ENCODE measurements at places on chromosomes 5 and 9.

DNA sequence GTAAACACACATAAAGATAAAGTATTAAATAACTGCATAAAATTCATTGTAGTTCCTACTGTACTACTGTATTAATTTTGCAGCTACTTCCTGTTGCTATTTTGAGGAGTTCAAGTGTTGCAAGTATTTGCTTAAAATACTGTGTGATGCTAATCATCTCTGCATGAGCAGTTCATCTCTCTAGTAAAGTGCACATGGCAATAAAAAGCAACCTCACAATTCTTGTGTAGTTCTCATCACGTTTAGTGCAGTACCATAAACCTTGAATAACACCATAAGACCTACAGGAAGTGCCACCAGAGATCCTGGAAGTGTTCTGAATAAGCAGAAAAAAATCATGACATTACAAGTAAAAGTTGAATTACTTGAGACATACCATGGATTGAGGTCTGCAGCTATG, 34.6 kb downstream of the CPLANE1 start:
- no peak for DNase-seq

DNA sequence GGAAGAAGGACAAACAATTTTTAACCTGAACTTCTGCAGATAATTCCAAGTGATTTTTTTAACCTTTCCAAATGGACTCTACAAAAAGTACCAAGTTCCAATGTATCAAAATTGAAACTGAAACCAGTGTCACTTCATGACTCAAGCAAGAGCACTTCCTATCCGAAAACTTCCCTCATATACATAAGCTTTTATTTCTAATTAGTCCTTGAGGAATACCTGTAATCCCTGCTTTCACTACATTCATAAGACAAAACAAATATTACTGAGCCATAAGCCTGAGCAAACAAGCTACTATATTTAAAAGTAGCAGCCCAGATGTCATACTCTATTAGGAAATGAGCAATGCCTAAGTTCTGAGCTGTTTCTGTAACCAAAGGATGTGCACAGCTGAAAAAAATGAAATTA, 224.4 kb downstream of the EBF1 start:
- no peak for DNase-seq

- no peak for DNase-seq
Measured at GRCh38 chr5:140554454-140554853, 2.8 kb downstream of the SRA1 start.

DNA sequence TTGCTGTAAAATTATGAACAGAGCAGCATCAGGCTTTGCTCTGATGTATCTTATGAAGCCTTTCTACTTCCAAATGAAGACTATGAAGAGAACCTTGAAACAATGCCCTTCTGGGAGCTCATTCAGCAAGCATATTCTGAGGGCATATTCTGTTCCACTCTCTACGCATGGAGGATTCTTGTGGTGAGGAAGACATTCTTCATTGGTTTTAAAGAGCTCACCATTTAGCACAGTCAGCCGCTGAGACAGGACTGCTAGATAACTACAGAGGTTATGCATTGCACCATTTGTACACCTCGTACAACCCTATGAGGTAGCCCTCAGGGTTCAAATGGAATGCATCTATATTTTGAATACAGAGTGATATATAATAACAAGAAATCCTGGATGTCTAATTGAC, 61.0 kb downstream of the INVS start:
- DNase-seq, result no peak

DNA sequence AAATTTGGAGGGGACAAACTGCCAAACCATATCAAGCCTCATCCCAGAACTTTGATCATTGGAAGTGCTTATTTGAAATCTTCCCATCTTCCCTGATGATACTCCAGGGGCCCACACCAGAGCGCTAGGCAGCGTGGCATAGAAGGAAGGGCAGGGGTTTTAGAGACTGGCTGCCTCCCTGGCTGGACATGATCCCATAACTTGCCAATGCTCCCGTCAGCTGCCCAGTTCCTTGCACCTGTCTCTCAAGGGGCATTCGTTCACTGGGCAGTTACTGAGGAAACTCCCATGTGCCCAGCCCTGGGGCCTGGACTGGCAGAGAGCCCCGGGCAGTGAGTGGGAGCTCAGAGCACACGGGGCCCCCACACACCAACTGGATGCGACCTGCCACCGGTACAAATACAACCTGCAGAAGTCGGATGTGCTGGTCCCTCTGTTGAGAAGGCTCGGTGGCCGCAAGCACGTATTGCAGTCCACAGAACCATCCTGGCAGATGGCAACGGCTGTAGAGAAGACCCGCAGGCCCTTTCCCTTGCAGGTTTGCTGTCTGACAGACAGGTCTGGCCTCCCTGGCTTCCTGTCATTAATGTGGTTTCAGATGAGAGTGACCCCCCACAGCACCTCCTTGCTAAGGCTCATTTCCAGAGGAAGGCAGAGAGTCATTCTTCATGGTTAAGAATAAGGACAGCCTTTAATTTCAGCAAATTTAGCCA, 122.4 kb downstream of the MVB12B start:
- DNase-seq, result no peak

DNA sequence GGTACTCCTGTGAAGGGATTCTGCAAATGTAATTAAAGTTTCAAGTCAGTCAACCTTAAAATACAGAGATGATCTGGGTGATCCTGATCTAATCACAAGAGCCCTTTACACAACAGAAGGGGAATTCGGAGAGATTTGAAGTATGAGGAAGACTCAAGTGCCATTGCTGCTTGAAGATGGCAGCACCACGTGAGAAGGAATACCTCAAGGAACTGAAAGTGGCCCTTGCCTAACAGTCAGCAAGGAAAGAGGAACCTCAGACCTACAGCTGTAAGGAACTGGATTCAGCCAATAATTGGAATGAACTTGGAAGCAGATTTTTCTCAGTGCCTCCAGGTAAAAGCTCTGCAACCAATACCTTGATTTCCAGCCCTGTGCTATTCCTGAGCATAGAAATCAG, 87.4 kb downstream of the THBS4 start:
- DNase-seq, result no peak

- no peak for DNase-seq
Measured at GRCh38 chr5:133372293-133372937, 239.9 kb downstream of the FSTL4 start.

DNA sequence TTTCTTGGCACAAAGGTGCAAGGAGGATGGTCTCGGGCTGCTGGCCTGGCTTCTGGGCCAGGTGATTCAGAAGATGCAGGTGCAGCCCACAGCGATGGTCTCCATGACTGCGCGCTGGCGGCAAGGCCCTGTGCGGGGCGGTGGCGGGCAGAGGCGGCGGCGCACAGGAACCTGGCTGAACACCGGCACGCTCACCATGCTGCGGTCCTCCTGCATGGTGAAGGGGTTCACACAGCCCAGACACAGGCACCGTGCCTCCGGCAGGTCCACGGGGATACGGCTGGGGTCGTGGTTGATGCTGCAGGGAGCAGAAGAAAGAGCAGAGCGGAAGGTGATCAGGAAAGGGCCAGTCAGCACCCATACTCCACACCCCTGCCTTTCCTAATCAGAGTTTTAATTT, 4.8 kb downstream of the IL17B start:
- no peak for DNase-seq

GRCh38 chr5:85077581-85077980, 692.9 kb upstream of the EDIL3 start:
- no peak for DNase-seq

- DNase-seq, result no peak
Measured at GRCh38 chr9:78612091-78612490, 315.2 kb downstream of the PSAT1 start.

DNA sequence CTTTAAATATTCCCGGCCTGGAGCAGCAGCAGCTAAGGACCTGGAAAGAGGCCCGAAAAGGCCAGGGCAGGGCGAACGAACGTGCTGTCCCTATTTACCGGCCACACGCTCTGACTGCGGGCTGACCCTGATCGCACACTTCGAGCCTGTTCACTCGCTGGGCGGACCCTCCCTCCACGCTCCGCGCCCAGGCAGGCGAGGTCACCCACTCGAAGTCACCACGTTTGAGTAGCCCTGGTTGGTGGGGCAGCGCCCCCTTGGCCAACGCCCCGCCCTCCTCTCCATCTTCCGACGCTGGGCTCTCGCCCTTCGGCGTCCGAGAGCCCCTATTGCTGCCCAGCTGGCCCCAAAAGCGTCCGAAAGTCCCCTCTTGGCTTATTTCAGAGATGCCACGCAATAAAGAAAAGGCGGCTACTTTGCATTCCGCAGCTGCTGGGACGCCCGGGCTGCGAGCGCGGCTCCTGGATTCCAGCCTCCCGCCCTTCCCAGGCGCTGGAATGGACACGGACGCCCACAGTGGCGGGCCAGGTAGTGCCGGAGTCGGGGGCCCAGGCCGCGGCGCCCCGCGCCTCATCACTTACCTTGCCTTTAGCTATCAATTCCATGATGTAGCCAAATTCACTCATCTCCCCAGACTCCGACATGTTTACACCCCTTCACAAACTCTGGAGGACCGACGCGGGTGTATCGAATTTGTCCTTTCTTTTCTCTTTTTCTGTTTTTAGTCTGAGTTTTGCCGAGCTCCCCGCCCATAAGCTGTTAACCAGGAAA, 9.9 kb upstream of the TRIM36 start:
- no peak for DNase-seq

GRCh38 chr5:95729115-95730010, 1.8 kb upstream of the RHOBTB3 start:
- no peak for DNase-seq

DNA sequence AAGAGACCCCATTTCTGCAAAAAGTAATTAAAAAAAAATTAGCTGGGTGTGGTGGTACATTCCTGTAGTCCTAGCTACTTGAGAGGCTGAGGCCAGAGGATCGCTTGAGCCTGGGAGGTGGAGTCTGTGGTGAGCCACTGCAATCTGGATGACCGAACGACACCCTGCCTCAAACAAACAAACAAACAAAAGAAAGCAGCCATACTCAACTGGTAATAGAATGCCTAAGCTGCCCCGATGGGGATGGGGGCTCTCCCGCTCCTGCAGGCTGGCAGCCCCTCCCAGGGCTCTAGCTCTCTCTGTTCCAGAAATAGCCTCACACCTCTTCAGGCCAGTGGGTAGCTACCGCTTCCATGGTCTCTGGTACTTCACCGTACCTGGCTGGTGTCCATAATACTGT, 241.8 kb downstream of the FANCC start:
- DNase-seq, result no peak

Measured in activated CD4-positive, alpha-beta T cell treated with anti-CD3 and anti-CD28 coated beads for 1 hour (primary cell).